ENCODE measurements at places on chromosomes 1 and 21.

DNA sequence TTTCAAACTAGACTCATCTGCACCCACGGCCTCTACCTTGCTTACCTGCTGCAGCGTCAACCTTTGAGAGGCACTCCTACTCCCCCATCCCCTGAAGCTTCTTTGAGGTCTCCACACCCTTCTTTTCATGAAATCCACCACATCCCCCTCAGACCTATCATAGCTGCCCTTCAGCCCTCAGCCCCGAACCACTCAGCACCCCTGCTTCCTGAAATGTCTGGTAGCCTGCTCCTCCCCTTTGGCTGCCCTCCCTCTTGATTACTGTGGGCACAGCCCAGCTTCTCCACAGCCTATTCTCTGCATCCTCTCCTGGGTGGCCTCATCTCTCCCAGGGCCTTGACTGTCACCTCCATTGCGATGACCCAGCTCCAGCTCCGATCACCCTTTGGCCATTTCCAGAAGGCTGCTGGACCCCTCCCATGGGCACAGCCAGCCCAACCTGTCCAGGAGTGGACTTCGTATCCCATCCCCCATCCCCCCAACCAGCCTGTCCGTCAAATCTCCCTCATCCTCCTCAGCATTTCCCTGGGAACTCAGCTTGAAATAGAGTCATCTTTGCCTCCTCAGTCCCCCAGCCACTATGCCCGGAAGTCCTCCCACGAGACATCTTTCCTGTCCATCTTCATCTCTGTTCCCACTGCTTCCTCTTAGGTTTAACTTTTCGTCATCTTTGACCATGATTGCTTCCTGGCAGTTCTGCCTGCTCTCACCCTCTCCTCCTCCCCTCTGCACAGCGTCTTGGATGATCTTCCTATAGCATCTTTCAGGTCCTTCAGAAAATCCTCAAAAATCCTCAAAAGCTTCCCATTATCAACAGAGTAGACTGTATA is 6.1 kb upstream of the ADORA1 start:
- no peak overlapping the region for H3K4me3 ChIP-seq
- DNase-seq: no peak
- H3K36me3 ChIP-seq: no peaks in the 10 kb centered on the region
- no peak overlapping the region for H3K27ac ChIP-seq
- peaks cover 11% of the 10 kb centered on the region for H3K4me1 ChIP-seq

- H3K4me3 ChIP-seq: no peak overlapping the region
- DNase-seq: no peak
- peaks cover 6% of the 10 kb centered on the region for H3K36me3 ChIP-seq
- H3K27ac ChIP-seq: no peak overlapping the region
These were observed 66.9 kb upstream of the NEK2 start for GRCh38 chr1:211742272-211742671.

GRCh38 chr1:115527746-115528145 is 114.0 kb upstream of the VANGL1 start:
- H3K36me3 ChIP-seq: no peaks in the 10 kb centered on the region
- H3K27ac ChIP-seq: no peak overlapping the region
- H3K4me1 ChIP-seq: no peaks in the 10 kb centered on the region
- no peak overlapping the region for H3K4me3 ChIP-seq
- no peak for DNase-seq
- peaks cover 1% of the 10 kb centered on the region for H3K27me3 ChIP-seq

- no peak for DNase-seq
- H3K36me3 ChIP-seq: no peaks in the 10 kb centered on the region
- H3K27ac ChIP-seq: no peak overlapping the region
- no peaks in the 10 kb centered on the region for H3K4me1 ChIP-seq
These were observed 206.2 kb upstream of the PTBP2 start for GRCh38 chr1:96515430-96515829.

DNA sequence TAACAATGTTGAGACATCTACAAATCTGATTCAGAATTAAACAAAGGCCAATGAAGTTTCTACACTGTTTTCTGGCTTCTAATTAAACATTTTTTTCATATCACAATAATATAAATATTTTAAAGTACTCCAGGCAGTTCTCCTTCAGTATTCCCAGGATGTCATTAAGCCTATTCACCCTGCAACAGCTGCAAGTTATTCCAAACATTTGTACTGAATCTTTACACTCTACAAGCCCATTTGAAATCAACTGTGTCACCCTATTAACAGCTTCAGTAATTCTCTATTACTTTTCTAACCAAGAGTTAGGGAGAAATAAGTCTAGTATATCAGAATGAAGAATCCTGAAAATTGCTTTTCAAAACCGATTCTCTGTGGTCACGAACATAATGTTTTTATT is 124.6 kb downstream of the OLFML2B start:
- no peak for DNase-seq
- H3K4me1 ChIP-seq: no peaks in the 10 kb centered on the region
- no peaks in the 10 kb centered on the region for H3K36me3 ChIP-seq

- H3K36me3 ChIP-seq: no peaks in the 10 kb centered on the region
- peak; percentile 24 for DNase-seq
- H3K27me3 ChIP-seq: peaks cover 18% of the 10 kb centered on the region
- no peak overlapping the region for H3K4me3 ChIP-seq
- no peak overlapping the region for H3K27ac ChIP-seq
- H3K4me1 ChIP-seq: peaks cover 12% of the 10 kb centered on the region
These were observed 7.7 kb upstream of the GPATCH4 start for GRCh38 chr1:156608981-156609380.

GRCh38 chr1:94236630-94237290 is 624 bp downstream of the ARHGAP29 start:
- no peaks in the 10 kb centered on the region for H3K36me3 ChIP-seq
- peaks cover 67% of the 10 kb centered on the region for H3K27me3 ChIP-seq
- peaks cover 9% of the 10 kb centered on the region for H3K4me1 ChIP-seq
- no peak overlapping the region for H3K27ac ChIP-seq

- H3K27ac ChIP-seq: no peak overlapping the region
- no peak for DNase-seq
- peaks cover 4% of the 10 kb centered on the region for H3K27me3 ChIP-seq
- peaks cover 42% of the 10 kb centered on the region for H3K4me1 ChIP-seq
- no peak overlapping the region for H3K4me3 ChIP-seq
These were observed 50.2 kb upstream of the IVNS1ABP start for GRCh38 chr1:185367218-185367617.

DNA sequence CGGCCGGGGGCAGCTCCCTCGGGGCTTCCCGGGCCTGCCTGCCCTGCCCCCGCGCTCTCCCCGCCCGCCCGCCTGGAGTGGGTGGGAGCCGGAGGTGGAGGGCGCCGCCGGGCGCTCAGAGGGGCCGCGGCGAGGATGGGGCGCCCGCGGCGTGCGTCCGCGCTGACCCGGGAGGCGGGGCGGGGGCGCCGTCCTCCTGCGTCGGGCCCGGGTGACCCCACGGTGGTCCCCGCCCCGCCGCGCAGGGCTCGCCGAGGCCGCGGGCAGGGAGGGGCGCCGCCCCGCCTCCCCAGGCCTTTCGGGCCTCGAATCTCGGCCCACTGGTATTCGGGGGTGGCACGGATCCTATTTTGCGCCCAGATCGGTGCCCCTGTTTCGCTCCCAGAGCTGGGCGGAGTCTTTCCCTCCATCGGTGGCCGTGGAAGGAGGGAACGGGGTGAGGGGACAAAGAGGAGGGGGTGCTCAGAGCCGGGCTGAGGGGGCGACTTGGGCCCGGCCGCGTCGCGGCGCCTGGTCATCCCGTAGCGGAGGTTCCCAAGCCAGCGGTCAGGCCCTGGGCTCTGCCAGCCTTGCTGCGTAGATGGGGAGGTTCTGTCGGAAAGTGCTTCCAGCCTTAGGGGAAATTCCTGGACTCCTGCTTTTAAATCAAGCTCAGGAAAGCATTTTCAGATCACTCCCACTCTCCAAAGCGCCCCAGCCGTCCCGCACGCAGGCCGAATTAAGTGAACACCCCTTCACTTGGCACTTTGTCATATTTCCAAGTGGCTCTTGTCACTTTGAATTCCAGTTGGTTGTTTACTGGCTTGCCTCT is 545 bp downstream of the PATJ start:
- peaks cover 22% of the 10 kb centered on the region for H3K4me1 ChIP-seq
- H3K4me3 ChIP-seq: peak overlapping the region; percentile 73
- no peaks in the 10 kb centered on the region for H3K27me3 ChIP-seq
- DNase-seq: no peak
- no peak overlapping the region for H3K27ac ChIP-seq

GRCh38 chr1:214808845-214809460 is 206.0 kb downstream of the CENPF start:
- H3K36me3 ChIP-seq: no peaks in the 10 kb centered on the region
- no peak overlapping the region for H3K27ac ChIP-seq
- no peaks in the 10 kb centered on the region for H3K27me3 ChIP-seq
- no peaks in the 10 kb centered on the region for H3K4me1 ChIP-seq
- H3K4me3 ChIP-seq: no peak overlapping the region
- no peak for DNase-seq

- H3K27me3 ChIP-seq: peaks cover 21% of the 10 kb centered on the region
- H3K36me3 ChIP-seq: no peaks in the 10 kb centered on the region
- no peak overlapping the region for H3K4me3 ChIP-seq
These were observed 28.5 kb downstream of the KCND3 start for GRCh38 chr1:111961016-111961415.

DNA sequence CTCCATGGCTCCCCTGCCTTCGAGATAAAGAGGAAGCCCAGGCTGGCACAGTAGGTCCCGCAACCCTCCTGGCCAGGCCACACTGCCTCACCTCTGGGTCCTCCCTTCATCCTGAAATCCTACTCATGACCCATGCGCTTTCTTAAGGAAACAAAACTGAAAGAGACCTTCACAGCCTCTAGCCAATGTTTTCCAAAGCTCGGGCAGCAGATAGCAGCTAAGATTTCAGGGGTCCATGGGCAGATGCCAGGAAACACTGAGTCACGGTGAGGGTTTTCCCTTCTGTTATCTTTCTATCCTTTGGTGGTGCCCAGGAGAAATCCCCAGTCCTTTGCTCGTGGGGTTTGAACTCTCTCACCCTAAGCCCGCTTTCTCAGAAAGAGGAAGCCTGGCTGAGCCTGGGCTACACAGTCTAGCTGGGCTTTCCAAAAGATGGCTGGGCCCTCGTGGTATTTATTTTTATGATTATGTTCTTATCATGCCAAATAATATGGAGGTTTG is 26.6 kb downstream of the TTC39A start:
- peak overlapping the region; percentile 5 for H3K27ac ChIP-seq
- no peaks in the 10 kb centered on the region for H3K27me3 ChIP-seq
- no peak for DNase-seq
- no peaks in the 10 kb centered on the region for H3K36me3 ChIP-seq

DNA sequence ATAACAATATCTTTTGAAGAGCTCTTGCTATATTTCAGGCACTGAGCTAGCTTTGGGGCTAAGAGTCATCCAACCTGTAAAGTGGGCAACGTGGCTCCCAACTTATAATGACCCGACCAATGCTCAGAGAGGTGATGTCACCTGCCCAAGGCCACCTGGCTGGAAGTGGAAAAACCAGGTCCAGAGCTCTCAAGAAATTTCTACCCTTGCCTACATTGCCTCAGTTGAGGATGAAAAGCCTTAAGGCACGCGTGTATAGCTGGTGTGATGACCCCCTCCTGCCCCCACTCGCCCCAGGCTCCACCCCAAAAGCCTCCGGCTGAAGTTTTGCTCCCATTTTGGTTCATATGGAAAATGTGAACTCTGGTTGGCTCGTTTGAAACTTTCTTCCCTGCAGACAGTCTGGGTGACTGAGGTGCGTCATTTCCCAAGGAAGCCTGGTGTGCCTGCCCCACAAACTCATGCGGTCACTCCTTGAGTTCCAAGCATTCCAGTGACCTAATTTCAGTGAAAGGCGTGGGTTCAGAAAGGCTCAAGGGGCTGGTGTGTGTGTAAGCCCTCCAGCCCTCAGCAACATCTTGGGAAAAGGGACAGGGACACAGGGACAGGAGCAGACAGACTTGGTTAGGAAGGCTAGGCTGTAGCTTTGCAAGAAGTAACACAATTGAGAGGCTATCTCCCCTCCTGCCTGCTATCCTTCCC is 20.5 kb downstream of the HTR1D start:
- H3K27ac ChIP-seq: no peak overlapping the region
- peaks cover 10% of the 10 kb centered on the region for H3K27me3 ChIP-seq
- no peak for DNase-seq
- no peaks in the 10 kb centered on the region for H3K4me1 ChIP-seq

GRCh38 chr21:41350436-41351155 is 11.2 kb upstream of the MX2 start:
- peaks cover 8% of the 10 kb centered on the region for H3K4me1 ChIP-seq
- H3K4me3 ChIP-seq: no peak overlapping the region
- no peak overlapping the region for H3K27ac ChIP-seq
- DNase-seq: no peak

DNA sequence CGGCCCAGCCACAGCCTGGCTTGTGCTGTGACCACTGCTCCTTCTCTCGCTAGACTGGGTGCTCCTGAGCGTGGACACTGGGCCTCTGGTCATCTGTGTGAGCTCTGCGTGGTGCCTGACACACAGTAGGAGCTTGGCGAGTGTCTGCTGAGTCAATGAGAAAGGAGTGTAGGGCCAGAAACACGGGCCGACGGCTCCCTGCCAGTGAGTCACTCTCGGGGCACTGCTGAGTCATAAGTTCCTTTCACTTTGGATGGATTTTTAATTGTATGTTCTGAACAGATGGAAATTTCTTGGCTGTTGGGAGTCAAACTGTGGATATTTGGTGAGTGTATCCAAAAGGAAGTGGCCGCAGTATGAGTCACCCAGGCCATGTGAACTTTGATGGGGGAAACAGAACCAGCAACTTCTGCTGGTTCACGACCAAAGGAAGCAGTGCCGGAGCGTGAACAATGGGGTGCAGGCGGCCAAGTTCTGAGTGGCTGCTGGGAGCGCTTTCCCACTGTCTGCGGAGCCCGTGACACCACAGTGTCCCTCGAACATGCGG is 41.0 kb upstream of the COL18A1 start:
- peak overlapping the region; percentile 8 for H3K4me3 ChIP-seq
- peaks cover 2% of the 10 kb centered on the region for H3K27me3 ChIP-seq
- DNase-seq: peak; percentile 32
- peaks cover 7% of the 10 kb centered on the region for H3K4me1 ChIP-seq

DNA sequence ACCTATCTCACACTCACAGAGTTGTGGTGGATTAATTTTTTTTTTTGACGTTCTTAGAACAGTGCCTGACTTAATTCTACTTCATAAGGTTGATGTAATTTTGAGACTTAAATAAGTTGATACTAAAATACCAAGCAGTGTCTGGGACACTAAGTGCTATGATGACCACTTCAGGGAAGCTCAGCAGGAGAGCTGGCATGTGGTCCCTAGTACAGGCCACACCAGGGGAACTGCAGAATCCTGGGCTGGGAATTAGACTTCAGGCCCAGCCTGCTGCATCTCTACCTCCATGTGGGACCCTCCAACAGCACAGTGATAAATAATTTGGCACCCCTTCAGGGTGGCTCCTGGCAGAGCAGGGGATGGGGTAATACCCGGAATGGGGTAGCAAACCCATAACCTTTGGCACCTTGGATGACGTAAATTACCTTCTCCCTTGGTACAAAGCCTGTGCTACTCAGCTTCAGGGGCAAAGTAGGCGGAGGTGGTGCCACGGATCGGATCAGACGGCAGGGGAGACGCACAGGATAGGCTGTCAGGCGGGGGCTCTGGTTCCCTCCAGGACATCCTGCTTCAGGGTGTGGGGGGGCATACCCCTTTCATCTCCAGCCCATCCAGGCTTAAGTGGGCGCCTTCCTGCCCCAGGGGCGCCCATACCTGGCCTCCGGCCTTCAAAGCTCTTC is 4.8 kb downstream of the MFSD2A start:
- peaks cover 36% of the 10 kb centered on the region for H3K4me1 ChIP-seq
- no peaks in the 10 kb centered on the region for H3K27me3 ChIP-seq
- peaks cover 62% of the 10 kb centered on the region for H3K36me3 ChIP-seq
- H3K4me3 ChIP-seq: peak overlapping the region; percentile 24
- H3K27ac ChIP-seq: no peak overlapping the region

- no peak overlapping the region for H3K27ac ChIP-seq
- H3K4me1 ChIP-seq: peaks cover 38% of the 10 kb centered on the region
- no peaks in the 10 kb centered on the region for H3K27me3 ChIP-seq
- H3K36me3 ChIP-seq: peaks cover 31% of the 10 kb centered on the region
These were observed 144.5 kb downstream of the SLC45A1 start for GRCh38 chr1:8462371-8462892.

- H3K27me3 ChIP-seq: no peaks in the 10 kb centered on the region
- peaks cover 46% of the 10 kb centered on the region for H3K36me3 ChIP-seq
- peak; percentile 59 for DNase-seq
- H3K4me1 ChIP-seq: peaks cover 44% of the 10 kb centered on the region
These were observed 37.4 kb downstream of the TRIT1 start for GRCh38 chr1:39845569-39846566.
